Endothelial cell (in vitro differentiated cells): ENCODE measurements at places on chromosomes 5 and 9. TPM values are rescaled to one million over a fixed set of nuclear protein-coding genes. Genes with fewer than 3 reads are reported as not detected.
A peak's percentile ranks its signal among the peaks of the same experiment; 100 is the strongest.

DNA sequence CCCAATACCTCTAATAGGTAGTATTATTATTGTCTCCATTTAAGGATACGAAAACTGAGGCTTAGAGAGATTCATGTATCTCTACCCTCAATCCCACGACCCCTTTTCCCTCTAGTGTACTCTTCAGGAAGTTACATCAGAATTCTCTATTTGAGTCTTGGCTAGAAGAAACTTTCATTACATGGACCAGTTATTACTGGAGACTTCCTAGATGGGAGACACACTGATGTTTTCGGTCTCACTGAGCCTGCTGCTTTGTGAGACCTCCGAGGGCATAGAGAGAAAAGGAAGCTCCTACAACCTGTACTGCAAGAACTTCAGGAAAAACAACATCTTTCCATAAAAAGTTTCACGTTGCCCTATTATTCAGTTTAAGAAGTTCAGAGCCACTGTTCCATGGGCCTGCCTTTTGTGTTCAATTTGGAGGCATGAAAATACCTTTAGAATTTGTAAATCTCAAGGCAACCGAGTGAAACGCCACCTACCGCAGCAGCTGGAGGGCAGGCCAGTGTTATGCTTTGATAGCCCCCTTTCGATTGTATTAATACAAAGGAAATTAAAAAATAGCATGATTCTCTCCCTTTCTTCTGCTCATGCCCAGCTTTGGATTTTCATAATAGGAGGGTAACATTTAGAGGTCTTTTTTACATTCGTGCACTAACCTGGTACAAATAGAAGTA, 223.3 kb downstream of the EBF1 start:
- no peak for DNase-seq
- no peak overlapping the region for H3K4me3 ChIP-seq
- H3K27ac ChIP-seq = no peak overlapping the region
- peaks cover 17% of the 10 kb centered on the region for H3K4me1 ChIP-seq

GRCh38 chr5:151250346-151251000, 2.5 kb upstream of the GM2A start:
- peaks cover 4% of the 10 kb centered on the region for H3K27me3 ChIP-seq
- H3K27ac ChIP-seq = no peak overlapping the region
- H3K4me3 ChIP-seq = no peak overlapping the region
- H3K4me1 ChIP-seq = peaks cover 8% of the 10 kb centered on the region
- DNase-seq = no peak
- H3K36me3 ChIP-seq = no peaks in the 10 kb centered on the region

DNA sequence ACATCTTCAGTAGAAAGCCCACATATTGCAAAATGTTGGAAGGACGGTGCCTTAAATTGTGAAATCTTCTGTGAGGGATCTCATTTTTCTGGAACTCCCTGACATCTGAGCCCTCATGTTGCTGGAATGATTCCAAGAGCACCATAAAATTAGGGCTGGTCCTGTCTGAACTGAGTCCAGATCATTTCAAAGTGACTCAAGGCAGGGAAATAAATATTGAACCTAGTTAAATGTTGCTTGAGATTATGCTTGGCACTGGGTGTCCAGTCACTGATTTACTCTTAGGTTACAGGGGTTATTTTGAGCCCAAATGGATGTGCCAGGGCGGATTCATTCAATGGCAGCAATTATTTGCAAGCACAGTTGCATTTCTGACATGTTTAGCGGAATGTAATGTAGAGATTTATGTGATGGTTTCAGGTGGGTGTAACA, 437.0 kb downstream of the PIK3R1 start:
- no peak overlapping the region for H3K4me3 ChIP-seq
- H3K27ac ChIP-seq = no peak overlapping the region
- no peaks in the 10 kb centered on the region for H3K36me3 ChIP-seq
- H3K27me3 ChIP-seq = peaks cover 3% of the 10 kb centered on the region

GRCh38 chr5:148682058-148683026, 28.0 kb upstream of the HTR4 start:
- DNase-seq = no peak
- H3K4me1 ChIP-seq = peaks cover 6% of the 10 kb centered on the region
- no peak overlapping the region for H3K27ac ChIP-seq
- no peaks in the 10 kb centered on the region for H3K27me3 ChIP-seq

GRCh38 chr5:164972973-164973372, 1467.6 kb downstream of the MAT2B start:
- DNase-seq = no peak
- H3K27ac ChIP-seq = no peak overlapping the region
- no peaks in the 10 kb centered on the region for H3K4me1 ChIP-seq
- no peak overlapping the region for H3K4me3 ChIP-seq
- no peaks in the 10 kb centered on the region for H3K36me3 ChIP-seq

DNA sequence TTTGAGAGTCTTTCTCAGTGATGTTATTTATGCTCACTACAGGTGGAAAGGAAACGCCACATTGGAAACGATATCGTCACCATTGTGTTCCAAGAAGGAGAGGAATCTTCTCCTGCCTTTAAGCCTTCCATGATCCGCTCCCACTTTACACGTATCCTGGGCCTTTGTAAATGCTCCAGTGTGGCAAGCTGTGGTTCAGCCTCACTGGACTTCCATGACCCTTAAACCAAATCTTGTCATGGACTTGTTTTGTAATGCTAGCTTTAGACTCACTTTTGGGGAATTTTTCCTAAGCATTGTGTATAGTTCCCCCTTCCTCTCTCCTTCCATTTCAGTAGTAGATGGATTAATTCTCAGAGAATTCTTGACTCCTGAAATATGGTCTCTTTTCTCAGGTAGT, 60.9 kb upstream of the SLC2A8 start:
- H3K27me3 ChIP-seq = peaks cover 2% of the 10 kb centered on the region
- no peak for DNase-seq
- H3K4me3 ChIP-seq = no peak overlapping the region
- H3K4me1 ChIP-seq = no peaks in the 10 kb centered on the region

DNA sequence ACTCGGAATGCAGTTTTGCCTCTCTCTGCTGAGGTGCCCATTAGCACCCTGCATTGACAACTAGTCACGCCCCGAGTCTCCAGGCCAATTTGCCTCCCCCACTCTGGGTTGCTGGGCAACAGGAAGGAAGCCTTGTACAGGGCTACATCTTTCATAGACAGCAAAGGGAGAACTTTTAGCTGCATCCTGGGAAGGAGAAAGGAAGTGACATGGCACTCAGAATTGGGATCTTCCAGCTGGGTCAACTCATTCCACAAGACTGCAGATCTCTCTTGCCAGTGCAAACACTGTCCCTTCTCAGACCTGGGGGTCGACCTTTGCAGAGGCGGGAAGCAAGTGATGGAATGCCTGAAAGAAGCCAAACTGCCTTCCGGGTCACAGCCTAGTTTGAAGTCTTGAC, 282.0 kb downstream of the SLIT3 start:
- no peak for DNase-seq
- H3K4me3 ChIP-seq = no peak overlapping the region
- H3K36me3 ChIP-seq = no peaks in the 10 kb centered on the region
- no peaks in the 10 kb centered on the region for H3K27me3 ChIP-seq
- H3K27ac ChIP-seq = no peak overlapping the region
- H3K4me1 ChIP-seq = peaks cover 14% of the 10 kb centered on the region

DNA sequence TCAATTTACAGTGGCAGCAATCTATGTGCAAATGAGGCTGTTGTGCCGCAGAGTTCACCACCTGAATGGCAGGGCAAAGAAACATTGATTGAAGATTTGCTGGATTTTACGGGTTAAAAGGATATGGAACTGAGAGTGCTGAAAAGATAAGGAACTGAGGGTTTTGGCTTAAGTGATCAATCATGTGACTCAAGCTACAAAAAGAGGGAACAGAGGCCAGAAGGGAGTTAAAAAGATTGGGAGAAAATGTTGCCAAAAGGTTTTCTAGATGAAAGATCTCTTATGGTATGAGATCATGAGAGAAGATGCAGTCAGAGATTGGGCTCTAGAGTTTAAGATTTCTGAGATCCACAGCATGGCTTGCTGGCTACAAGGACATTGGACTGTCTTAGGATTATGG, 7.9 kb upstream of the RIMOC1 start:
- no peaks in the 10 kb centered on the region for H3K27me3 ChIP-seq
- no peak overlapping the region for H3K27ac ChIP-seq
- H3K4me3 ChIP-seq = no peak overlapping the region

GRCh38 chr9:96556701-96557461, 62.8 kb downstream of the CDC14B start:
- no peak for DNase-seq
- H3K4me1 ChIP-seq = peaks cover 26% of the 10 kb centered on the region
- H3K36me3 ChIP-seq = no peaks in the 10 kb centered on the region
- peak overlapping the region; percentile 75 for H3K27ac ChIP-seq
- H3K4me3 ChIP-seq = no peak overlapping the region
- no peaks in the 10 kb centered on the region for H3K27me3 ChIP-seq

DNA sequence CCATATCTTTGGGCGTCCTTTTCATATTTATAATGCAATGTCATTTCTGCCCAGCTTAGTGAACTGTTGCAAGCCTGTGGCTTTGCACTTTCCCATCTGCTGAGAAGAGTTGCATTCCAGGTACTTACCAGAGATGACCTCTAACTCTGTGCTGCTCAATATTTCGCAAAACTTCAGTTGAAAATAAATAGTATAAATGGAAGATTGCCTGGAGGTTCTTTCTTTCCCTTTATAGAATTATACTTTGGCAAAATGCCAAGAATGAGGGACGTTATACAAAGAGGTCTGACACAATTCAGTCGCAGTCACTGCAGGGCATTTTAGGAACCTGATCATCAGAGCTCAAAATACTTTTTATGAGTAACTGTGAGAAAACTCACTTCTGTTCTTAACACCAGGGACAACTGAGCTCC, 18.9 kb upstream of the VLDLR start:
- H3K27me3 ChIP-seq = peaks cover 3% of the 10 kb centered on the region
- no peak overlapping the region for H3K4me3 ChIP-seq
- no peak overlapping the region for H3K27ac ChIP-seq
- H3K4me1 ChIP-seq = no peaks in the 10 kb centered on the region
- H3K36me3 ChIP-seq = no peaks in the 10 kb centered on the region
- DNase-seq = no peak

DNA sequence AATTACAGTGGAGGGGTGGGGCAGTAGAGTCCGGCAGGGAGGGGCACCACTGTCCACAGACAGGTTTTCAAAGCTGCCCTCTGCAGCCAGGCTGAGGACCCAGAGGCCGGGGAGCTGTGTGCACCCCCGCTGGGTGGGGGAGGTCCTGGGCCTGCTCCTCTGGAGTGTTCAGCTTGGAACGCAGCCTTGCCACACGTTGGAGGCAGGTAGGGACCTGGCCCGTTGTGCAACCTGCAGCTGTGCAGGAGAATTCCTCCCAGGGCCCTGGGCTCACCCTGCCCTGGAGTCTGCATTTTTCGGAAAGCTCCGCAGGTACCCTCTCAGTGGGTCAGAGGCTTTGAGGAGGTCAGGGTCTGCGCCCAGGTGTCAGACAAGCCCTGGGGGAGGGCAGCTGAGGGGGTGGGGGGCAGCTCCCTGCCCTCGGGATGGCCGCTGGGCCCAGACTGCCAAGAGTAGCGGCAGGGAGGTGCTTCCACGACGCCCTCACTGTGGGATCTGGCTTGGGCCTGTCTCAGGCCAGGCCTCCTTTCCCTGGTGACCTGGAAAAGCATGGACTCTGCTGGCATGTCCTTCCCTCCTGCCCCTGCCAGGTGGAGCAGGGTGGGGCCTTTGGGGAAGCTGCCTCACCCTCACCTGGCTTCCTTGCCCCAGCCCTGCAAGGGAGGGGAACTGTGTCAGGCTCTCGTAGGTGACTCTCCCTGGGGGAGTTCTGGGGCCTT, 29.5 kb downstream of the RXRA start:
- H3K4me3 ChIP-seq = no peak overlapping the region
- peaks cover 4% of the 10 kb centered on the region for H3K36me3 ChIP-seq
- no peak overlapping the region for H3K27ac ChIP-seq
- H3K4me1 ChIP-seq = peaks cover 7% of the 10 kb centered on the region
- peaks cover 7% of the 10 kb centered on the region for H3K27me3 ChIP-seq

- peaks cover 3% of the 10 kb centered on the region for H3K4me1 ChIP-seq
- H3K4me3 ChIP-seq = no peak overlapping the region
- no peaks in the 10 kb centered on the region for H3K36me3 ChIP-seq
- no peaks in the 10 kb centered on the region for H3K27me3 ChIP-seq
- H3K27ac ChIP-seq = no peak overlapping the region
Observed at GRCh38 chr9:21682381-21682780, 120.1 kb upstream of the MTAP start.

- DNase-seq = no peak
- peaks cover 11% of the 10 kb centered on the region for H3K4me1 ChIP-seq
- H3K36me3 ChIP-seq = peaks cover 3% of the 10 kb centered on the region
- H3K27ac ChIP-seq = no peak overlapping the region
- H3K27me3 ChIP-seq = no peaks in the 10 kb centered on the region
Observed at GRCh38 chr9:125700791-125701190, 6.2 kb downstream of the MAPKAP1 start.

PSD2 gene
- total RNA-seq = 0.15 TPM

- no peak overlapping the region for H3K27ac ChIP-seq
- DNase-seq = no peak
- H3K27me3 ChIP-seq = peaks cover 5% of the 10 kb centered on the region
- H3K4me1 ChIP-seq = peaks cover 34% of the 10 kb centered on the region
Observed at GRCh38 chr5:149421834-149422233, 42.7 kb upstream of the IL17B start.

DNA sequence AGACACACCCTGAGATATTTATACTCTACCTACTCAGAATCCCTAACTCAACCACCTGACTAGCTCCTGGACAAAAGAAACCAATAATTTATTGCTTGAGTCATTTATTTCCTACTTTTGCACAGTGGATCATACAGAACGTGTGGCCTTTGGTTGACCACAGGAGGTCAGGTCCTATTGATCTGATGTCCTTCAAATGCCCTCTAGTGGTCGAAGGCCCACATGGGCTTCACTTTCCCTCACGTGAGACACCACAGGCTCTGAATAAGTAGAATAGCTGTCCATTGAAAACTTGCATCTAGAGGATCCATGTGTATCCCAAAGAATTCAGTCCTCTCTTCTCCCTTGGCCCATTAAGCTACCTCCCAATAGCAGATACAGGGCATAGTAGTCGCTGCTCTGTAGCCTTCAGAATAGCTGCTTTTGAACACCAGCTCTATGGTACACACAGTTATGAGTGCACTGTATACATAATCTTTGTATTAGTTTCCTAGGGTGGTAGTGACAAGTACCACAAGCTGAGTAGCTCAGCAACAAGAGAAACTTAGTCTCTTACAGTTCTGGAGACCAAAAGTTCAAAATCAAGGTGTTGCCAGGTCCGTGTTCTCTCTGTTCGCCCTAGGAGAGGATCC, 177.6 kb upstream of the SMARCA2 start:
- no peaks in the 10 kb centered on the region for H3K27me3 ChIP-seq
- no peaks in the 10 kb centered on the region for H3K4me1 ChIP-seq
- no peaks in the 10 kb centered on the region for H3K36me3 ChIP-seq
- DNase-seq = peak; percentile 58
- H3K4me3 ChIP-seq = no peak overlapping the region

GRCh38 chr5:77167695-77168121, 42.8 kb upstream of the PDE8B start:
- H3K4me1 ChIP-seq = peaks cover 7% of the 10 kb centered on the region
- H3K27ac ChIP-seq = no peak overlapping the region
- no peak for DNase-seq

GRCh38 chr5:176676361-176676824, 29.1 kb downstream of the TSPAN17 start:
- H3K27me3 ChIP-seq = peaks cover 5% of the 10 kb centered on the region
- no peak overlapping the region for H3K4me3 ChIP-seq
- no peaks in the 10 kb centered on the region for H3K36me3 ChIP-seq
- no peak overlapping the region for H3K27ac ChIP-seq
- H3K4me1 ChIP-seq = no peaks in the 10 kb centered on the region

GHR gene
- total RNA-seq = 0.67 TPM

GRCh38 chr5:147234239-147234824, 494 bp upstream of the STK32A start:
- H3K27me3 ChIP-seq = peaks cover 9% of the 10 kb centered on the region
- no peaks in the 10 kb centered on the region for H3K36me3 ChIP-seq
- no peak overlapping the region for H3K27ac ChIP-seq

SLC31A2 gene
- 2.1 TPM for total RNA-seq
